ENCODE measurements at places on chromosomes 2 and 18.
A peak's percentile ranks its signal among the peaks of the same experiment; 100 is the strongest.

DNA sequence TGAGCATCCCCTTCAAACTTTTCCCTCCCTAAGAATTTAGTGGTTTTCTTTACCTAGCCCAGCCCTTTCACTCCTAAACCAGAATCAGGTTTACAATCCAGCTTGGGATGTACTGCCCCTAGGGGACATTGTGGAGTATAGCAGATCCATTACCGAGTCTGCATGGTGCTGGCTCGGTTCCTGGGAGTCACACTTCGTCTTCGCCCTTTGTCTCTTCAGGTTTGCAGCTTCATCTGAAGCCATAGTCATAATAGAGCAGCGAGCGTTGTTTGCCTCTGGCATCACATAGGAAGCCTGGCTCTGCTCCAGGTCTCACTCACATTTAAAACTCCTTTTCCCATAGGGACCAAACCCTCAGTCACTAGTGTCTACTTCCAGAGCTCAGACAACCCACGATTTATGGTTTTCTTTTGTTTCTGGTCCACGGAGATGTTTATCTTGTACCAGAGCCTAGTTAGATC, 16.8 kb upstream of the LYPD6 start:
- peak; percentile 79 for DNase-seq

DNA sequence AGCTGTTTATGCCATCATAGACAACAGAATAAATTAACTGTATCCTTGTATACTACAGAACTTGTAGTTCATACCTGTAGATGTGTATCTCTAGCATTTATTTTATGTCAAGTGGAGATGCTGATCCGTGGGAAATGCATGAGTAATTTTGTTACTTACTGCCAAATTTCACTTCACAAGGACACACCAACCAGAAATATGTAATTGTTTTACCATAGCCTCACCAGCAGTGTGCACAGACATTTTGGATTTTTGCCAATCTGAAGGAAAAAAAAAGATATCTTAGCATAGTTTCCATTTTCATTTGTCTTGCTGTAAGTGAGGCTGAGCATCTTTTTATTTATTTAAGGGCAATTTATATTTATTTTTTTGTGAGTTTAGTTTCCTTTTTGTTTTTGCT, 265.1 kb upstream of the OSR1 start:
- DNase-seq, result no peak

GRCh38 chr2:74515981-74516633, 1.9 kb downstream of the TLX2 start:
- no peak for DNase-seq

- no peak for DNase-seq
Measured at GRCh38 chr18:70653671-70654070, 364.8 kb downstream of the SOCS6 start.

- DNase-seq, result no peak
Measured at GRCh38 chr18:45049578-45050319, 369.1 kb downstream of the SETBP1 start.

- DNase-seq, result no peak
Measured at GRCh38 chr2:23366720-23367119, 18.3 kb upstream of the KLHL29 start.

DNA sequence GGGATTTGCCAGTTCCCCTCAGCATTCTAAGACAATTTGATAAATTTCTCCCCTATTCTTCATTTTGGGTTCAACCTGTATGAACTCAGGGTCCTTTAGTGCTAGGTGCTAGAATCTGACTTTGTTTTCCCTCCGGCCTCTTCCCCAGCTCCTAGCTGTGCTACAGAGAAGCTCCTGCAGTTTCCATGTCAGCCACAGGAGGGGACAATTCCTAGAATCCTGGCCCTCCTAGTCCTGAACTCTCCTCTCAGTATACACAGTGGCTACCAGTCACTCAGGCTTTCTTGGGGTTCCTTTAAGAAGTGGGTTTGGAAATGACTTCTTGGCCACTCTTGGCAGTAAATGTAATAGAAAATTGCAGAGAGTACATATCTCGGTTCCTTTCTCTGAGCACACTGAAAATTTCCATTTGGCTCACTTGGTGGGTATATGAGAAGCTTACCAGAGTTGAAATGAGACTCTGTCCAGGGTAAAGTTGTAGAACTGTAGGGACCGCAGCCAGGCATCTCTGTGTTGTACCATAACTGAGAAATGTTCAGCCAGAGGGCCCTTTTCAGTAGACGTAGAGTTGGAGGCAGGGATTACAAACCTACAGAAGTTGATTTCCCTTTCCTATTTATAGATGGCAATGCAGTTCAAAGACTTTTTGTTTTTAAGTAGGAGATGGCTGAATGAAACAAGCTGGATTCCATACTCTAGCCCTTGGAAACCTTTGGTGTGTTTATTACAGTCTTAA, 5.0 kb upstream of the CHST10 start:
- DNase-seq, result no peak

DNA sequence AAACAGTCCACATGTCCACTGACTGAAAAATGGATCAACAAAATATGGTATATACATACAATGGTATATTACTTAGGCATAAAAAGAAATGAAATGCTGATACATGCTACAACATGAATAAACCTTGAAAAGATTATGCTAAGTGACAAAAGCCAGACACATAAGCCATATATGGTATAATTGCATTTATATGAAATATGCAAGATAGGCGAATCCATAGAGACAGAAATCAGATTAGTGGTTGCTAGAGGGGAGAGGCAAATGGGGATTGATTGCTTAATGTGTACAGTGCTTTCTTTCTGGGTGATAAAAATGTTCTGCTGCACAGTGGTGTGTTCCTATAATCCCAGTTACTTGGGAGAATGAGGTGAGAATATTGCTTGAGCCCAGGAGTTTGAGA, 171.0 kb downstream of the CYP26B1 start:
- no peak for DNase-seq

GRCh38 chr2:42191285-42192009, 22.3 kb downstream of the EML4 start:
- no peak for DNase-seq

DNA sequence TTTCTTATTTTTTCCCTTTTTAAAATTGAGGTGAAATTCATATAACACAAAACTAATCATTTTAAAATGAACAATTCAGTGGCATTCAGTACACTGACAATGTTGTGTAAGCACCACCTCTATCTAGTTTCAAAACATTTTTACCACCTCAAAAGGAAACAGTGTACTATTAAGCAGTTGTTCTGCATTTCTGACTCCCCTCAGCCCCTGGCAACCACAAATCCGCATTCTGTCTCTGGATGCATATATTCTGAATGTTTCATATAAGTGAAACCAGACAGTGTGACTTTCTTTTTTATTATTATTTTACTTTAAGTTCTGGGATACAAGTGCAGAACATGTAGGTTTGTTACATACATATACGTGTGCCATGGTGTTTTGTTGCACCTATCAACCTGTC, 19.2 kb upstream of the TANK start:
- no peak for DNase-seq

GRCh38 chr2:88074150-88074549, 6.5 kb downstream of the SMYD1 start:
- DNase-seq, result no peak

DNA sequence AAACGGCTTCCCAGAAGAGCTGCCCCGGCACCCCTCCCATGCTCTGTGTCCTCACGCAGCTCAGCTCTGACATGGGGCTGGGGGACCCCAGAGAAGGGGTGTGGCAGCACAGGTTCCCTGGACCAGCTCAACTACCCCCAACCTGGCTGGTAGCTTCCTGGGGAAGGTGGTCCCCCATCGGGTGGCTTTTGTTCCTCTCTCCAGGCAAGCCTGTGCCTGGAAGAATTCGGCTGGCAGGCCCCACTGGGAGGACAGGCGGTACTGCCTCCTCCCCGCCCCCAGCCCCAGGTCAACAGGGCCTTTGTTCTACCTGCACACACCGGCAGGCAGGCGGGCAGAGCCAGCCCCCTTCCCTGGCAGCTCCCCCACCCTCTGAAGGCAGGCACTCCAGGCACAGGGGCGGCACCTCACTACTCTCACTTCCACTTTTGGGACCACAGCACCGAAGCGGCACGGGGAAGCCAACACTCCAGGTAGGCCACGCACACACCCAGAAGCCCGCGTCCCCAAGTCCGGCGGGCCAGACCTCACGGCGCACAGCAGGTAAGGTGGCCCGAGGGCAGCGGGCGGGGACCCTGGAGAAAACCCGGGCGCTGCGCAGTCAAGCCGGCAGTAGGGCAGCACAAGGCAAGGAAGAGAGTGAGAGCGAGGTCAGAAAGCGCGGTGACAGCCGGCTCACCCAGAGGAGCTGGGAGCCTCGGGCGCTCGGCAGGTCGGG, 1.3 kb downstream of the HS6ST1 start:
- DNase-seq, result peak; percentile 26

- DNase-seq, result no peak
Measured at GRCh38 chr2:222851956-222852617, 8.7 kb upstream of the ACSL3 start.

DNA sequence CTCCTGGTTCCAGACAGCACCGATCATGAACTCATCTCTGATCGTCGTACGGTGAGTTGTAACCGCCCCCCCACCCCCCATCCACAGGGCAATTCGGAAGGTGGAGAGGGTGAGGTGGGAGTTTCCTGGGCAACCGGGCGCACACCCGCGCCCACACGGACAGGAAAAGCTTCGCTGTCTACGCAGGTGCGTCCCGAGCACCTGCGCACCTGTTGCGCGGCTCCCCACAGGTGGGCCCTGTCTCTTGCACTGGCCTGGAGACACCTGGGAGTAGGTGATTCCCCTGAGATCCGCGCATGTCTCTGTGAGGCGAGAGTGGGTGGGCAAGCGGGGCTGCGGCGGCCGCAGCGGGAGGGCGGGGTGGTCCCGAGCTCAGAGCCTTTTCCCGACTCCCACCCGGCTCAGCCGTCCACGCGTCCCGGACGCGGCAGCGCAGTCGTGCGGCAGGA, 459 bp upstream of the ATP6V1C2 start:
- peak; percentile 22 for DNase-seq

DNA sequence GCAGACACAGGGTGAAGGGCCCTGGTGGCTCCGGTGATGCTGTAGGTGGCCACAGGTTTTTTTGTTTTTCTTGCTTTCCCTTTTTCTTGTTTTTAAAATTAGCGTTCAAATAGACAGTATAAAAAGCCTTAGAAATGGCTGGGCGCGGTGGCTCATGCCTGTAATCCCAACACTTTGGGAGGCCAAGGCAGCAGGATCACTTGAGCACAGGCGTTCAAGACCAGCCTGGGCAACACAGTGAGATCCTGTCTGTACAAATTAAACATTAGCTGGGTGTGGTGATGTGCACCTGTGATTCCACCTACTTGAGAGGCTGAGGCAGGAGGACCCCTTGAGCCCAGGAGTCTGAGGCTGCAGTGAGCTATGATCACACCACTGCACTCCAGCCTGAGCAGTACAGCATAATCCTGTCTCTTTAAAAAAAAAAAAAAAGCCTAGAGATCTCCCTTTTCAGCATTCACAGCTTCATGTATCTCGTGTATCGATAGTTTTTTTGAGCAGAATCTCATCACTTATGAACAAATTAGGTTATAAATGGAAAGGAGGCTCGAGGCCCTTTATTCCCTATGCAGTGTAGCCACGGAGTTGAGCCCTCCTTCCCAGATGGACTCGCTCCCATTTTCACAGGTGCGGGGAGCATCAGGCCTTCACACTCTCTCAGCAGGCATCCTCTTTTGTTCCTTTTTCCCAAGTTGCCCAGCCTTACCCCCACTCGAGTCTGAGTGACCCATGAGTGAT, 50.8 kb downstream of the EMILIN2 start:
- no peak for DNase-seq

GRCh38 chr2:106065268-106065982, 128.7 kb downstream of the UXS1 start:
- DNase-seq, result no peak

- no peak for DNase-seq
Measured at GRCh38 chr18:21391074-21391673, 149.1 kb downstream of the GREB1L start.

DNA sequence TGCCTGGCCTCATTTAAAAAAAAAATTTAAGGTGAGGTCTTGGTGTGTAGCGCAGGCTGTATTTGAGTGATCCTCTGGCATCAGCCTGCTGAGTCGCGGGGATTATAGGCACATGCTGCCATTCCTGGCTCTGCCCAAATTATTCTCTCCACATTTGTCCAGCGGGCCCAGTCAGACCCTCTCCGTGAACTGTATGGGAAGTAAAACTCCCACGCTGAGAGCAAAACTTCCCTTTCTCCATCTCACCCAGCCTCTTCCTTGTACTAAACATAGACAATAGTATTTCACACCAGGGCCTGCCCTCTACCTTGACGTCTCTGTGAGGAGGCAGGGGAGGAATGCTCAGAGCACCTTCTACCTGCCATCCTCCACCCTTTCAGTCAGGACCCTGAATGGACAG, 37.0 kb downstream of the EIF4E2 start:
- no peak for DNase-seq

DNA sequence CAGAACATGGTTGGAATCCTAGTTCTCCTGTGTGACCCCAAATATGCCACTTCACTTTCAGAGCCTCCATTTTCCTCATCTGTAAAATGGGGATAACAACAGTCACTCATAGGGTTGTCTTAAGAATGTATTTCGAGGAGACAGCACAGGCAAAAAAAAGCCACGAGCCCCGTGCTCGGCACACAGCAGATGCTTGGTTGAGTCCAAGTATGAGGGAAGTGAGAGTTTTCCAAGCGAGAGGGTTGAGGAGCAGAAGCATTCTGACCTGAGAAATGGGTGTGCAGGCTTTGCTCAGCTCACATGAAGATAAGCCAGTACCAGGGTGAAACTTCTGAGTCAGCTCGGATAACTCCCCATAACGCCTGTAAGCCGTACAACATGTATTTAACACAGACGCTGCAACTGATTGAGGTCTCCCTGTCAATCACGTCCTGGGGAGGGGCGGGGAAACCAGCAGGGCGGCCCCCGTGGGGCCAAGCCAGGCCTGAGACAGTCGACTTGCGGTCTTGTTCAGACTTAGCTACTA, 23.0 kb upstream of the ODC1 start:
- DNase-seq, result no peak

GRCh38 chr2:218002143-218002844, 501 bp downstream of the TNS1 start:
- no peak for DNase-seq

- DNase-seq, result no peak
Measured at GRCh38 chr2:97900806-97901205, 94.9 kb downstream of the TMEM131 start.

GRCh38 chr2:66566726-66567399, 131.9 kb downstream of the MEIS1 start:
- no peak for DNase-seq
